ENCODE measurements at places on chromosomes 2 and 18. TPM values are rescaled to one million over a fixed set of nuclear protein-coding genes. Genes with fewer than 3 reads are reported as not detected.

- DNase-seq = no peak
- peaks cover 19% of the 10 kb centered on the region for H3K4me1 ChIP-seq
- H3K27ac ChIP-seq = no peak overlapping the region
- no peak overlapping the region for H3K4me3 ChIP-seq
- no peaks in the 10 kb centered on the region for H3K36me3 ChIP-seq
Observed at GRCh38 chr18:49961271-49961670, 147.9 kb upstream of the ACAA2 start.

DNA sequence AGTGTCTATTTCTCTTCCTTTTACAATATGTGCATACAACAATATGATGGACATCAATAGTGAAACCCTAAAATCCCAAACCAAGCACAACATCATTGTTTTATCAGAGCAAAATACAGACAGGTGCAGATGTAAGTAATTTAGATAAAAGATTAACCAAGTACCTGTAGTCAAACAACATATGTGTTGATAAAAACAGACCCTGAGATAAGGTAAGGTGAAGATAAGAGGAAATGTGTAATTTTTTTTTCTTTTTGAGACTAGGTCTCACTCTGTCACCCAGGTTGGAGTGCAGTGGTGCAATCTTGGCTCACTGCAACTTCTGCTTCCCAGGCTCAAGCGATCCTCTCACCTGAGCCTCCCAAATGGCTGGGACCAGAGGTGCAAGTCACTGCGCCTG lies 589.8 kb downstream of the PLCL1 start:
- no peaks in the 10 kb centered on the region for H3K4me1 ChIP-seq
- H3K27ac ChIP-seq = no peak overlapping the region
- DNase-seq = no peak
- H3K4me3 ChIP-seq = no peak overlapping the region

GRCh38 chr2:225117051-225117716 lies 74.9 kb upstream of the DOCK10 start:
- no peak overlapping the region for H3K27ac ChIP-seq
- H3K27me3 ChIP-seq = no peaks in the 10 kb centered on the region

The SKOR2 gene
- 0.38 TPM for total RNA-seq

DNA sequence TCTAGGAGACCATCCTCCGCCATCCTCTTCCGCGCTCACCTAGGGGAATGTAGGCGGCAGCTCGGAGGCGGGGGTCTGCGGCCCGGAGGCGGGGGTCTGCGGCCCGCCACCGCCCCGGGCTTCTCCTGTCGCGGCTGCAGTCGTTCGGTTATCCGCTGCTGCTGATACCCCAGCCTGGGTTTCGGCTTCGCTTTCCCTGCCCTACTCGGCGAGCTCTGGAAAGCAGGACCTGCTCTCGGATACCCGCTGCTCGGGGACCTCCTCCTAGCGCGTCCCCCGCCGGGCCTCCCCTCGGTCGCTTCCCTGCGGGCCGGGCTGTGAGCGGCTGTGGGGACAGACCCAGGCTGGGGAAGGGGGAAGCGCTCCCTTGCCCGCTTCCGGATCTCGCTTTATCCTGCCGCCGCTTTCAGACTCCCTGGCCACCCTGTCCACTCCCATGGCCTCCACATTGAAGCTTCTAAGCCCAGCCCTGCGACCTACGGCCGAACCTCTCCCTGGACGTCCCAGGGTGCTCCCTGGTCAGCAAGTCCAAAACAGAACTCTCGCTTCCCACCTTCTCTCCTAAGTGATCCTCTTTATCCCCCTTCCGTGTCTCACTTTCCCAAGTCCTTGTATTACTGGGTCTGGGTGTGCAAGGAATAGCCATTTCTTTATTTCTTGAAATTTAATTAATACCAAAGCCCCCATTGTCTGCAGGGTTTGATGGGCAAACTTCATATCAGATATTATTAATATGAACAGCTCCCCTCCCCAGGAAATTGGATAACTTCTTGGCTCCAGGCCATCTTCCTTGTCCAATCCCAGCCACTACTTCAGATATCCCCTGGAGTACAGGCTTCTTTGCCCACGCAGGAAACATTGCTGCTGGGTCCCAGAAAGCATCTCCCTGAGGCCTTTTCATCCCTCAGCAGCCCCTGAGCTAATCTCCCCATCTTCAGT lies 769 bp downstream of the FKBP1B start:
- H3K27me3 ChIP-seq = peaks cover 4% of the 10 kb centered on the region
- peaks cover 15% of the 10 kb centered on the region for H3K4me1 ChIP-seq
- peaks cover 10% of the 10 kb centered on the region for H3K36me3 ChIP-seq
- peak overlapping the region; percentile 69 for H3K4me3 ChIP-seq
- no peak overlapping the region for H3K27ac ChIP-seq

DNA sequence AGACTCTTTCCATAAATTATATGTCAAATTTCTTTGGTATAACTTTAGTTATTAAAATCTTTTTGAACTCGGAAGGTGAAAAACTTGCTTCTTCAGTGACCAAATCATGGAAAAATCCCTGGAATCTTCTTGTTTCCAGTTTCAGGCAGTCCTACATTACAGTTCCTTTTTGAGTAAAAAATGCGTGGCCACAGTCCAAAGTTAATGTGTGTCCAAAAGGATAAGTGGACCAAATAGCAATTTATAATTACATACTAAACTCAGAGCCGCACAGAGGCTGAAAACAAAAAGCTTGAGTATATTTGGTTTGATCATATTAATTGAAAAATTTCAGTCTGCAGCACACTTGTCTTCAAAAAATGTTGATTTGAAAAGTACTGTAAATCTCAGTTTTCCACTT lies 28.4 kb upstream of the DYNC2LI1 start:
- H3K27ac ChIP-seq = no peak overlapping the region
- no peaks in the 10 kb centered on the region for H3K36me3 ChIP-seq
- no peak for DNase-seq

GRCh38 chr2:233439191-233439590 lies 84.9 kb downstream of the DGKD start:
- no peak overlapping the region for H3K4me3 ChIP-seq
- H3K4me1 ChIP-seq = no peaks in the 10 kb centered on the region
- DNase-seq = no peak
- H3K27ac ChIP-seq = no peak overlapping the region
- H3K27me3 ChIP-seq = no peaks in the 10 kb centered on the region

DNA sequence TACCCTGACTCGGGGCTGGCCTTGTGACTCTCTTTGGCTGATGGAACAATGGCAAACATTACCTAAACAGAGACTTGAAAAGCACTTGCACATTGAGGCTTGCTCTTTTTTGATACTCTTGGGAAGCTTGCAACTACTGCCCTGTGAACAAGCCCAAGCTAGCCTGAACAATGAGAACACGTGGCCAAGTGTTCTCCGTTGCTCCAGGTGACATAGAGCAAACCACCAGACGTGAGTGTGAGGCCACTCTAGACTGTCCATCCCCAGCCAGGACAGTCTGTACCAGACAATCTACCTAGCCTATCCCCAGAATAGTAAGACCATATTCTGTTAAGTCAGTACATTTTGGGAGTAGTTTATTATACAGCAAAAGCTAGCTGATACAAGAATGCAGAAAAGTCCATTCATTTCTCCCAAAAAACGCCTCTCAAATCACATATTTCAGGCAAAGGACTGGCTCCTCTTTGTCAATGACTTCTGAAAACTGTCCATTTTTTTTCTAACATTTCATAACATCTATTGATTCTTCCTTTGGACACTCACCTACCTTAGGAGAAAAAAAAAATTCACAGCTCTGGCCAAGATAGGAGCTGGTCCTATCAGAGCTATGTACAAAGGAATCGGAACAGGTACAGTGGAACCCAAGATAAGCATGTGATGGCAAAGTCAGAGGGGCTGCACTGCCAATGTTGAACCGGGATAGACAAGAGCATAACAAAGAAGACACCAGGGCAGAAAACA lies 142.1 kb upstream of the PKDCC start:
- no peak for DNase-seq
- H3K4me3 ChIP-seq = no peak overlapping the region
- no peaks in the 10 kb centered on the region for H3K36me3 ChIP-seq
- H3K27me3 ChIP-seq = no peaks in the 10 kb centered on the region

DNA sequence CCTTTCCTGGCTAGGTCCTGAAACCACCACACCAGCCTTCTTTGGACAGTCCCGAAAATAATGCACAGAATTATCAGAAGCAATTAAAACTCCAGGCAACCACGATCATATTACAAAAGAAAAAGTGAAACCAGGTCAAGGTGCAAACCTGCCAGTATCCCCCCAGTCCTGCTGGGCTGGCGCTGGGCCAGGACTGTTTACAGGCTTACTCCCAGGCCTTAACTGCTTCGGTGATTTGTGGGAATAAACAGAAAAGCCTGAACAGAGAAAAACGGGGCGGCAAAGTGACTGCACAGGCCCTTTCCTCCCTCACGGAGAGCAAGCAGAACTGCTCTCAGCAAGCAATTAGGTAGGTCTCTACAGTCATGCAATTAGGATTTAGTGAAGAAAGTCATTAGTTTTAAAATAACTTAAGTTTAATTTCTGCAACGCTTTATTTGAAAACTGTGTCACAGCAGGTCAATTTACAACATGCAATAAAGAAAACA lies 1.3 kb downstream of the HDAC4 start:
- no peak overlapping the region for H3K27ac ChIP-seq
- no peaks in the 10 kb centered on the region for H3K36me3 ChIP-seq
- DNase-seq = no peak
- H3K4me3 ChIP-seq = peak overlapping the region; percentile 92

The C1QL2 gene
- not detected for total RNA-seq

The ESCO1 gene
- total RNA-seq = 19.3 TPM

DNA sequence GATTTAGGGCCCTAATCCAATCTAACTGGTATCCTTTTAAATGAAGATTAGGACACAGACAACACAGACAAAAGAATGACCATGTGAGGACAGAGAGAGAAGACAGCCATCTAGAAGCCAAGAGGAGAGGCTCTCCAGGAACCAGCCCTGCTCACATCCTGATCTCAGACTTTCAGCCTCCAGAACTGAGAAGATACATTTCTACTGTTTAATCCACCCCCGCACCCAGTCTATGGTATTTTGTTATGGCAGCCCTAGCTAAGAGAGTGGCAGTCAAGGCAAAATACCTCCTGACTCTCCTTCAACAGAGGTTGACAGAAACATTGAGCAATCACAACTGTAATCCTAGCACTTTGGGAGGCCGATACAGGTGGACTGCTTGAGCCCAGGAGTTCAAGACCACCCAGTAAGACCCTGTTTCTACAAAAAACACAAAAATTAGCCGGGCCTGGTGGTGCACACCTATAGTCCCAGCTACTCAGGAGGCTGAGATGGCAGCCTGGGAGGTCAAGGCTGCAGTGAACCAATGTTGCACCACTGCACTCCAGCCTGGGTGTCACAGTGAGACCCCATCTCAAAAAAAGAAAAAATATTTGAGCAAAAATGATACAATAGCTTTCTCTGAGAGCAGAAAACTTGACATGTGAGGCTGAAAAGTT lies 34.7 kb downstream of the WDR33 start:
- H3K36me3 ChIP-seq = peaks cover 3% of the 10 kb centered on the region
- H3K27ac ChIP-seq = peak overlapping the region; percentile 52
- DNase-seq = no peak
- H3K4me1 ChIP-seq = peaks cover 19% of the 10 kb centered on the region

The CD8A gene
- total RNA-seq = not detected

The RAB27B gene
- total RNA-seq = 0.41 TPM

The NGEF gene
- total RNA-seq = 1.4 TPM

The RFTN2 gene
- 27.2 TPM for total RNA-seq

DNA sequence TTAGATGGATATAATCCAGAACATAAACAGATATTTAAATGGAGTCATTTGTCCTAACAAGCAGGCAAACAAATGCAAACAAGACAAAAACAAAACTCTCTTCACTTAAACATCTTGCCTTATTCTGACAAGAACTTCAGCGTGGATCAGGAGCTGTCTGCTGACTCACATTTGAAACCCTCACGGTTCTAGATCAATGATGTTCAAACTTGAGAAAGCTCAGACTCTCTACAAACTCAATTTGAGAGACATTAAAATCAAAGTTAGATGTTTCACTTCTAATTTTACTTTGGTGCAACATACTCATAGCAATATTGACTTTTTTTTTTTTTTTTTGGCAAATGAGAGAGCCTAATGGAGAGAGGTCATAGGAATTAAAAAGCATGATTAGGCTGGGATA lies 362.8 kb upstream of the SLC14A2 start:
- no peak overlapping the region for H3K4me3 ChIP-seq
- H3K27ac ChIP-seq = no peak overlapping the region
- no peaks in the 10 kb centered on the region for H3K36me3 ChIP-seq

GRCh38 chr2:231297108-231297908 lies 98.2 kb upstream of the B3GNT7 start:
- no peaks in the 10 kb centered on the region for H3K27me3 ChIP-seq
- peak; percentile 74 for DNase-seq
- H3K4me3 ChIP-seq = no peak overlapping the region
- H3K36me3 ChIP-seq = peaks cover under 1% of the 10 kb centered on the region
- peaks cover 11% of the 10 kb centered on the region for H3K4me1 ChIP-seq

DNA sequence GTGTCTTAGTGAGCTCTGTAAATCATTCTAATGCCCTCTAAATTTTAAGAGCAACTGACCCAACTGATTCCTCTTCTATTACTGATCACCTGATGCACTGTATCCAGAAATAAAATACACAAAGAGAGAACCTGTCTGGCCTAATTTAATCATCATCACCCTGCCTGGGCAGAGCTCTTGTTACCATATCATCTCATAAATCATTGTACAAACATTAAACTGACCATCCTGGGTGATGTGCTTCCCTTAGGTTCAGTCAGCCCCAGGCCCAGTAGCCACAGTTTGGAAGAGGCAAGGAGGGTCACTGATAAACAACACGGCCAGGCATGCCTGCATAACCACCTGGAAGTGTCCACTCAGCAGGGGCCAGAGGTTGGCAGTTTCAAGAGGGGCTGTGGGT lies 22.7 kb upstream of the ACMSD start:
- DNase-seq = no peak
- H3K4me3 ChIP-seq = no peak overlapping the region
- H3K27me3 ChIP-seq = no peaks in the 10 kb centered on the region

The CFAP221 gene
- total RNA-seq = 1.1 TPM

DNA sequence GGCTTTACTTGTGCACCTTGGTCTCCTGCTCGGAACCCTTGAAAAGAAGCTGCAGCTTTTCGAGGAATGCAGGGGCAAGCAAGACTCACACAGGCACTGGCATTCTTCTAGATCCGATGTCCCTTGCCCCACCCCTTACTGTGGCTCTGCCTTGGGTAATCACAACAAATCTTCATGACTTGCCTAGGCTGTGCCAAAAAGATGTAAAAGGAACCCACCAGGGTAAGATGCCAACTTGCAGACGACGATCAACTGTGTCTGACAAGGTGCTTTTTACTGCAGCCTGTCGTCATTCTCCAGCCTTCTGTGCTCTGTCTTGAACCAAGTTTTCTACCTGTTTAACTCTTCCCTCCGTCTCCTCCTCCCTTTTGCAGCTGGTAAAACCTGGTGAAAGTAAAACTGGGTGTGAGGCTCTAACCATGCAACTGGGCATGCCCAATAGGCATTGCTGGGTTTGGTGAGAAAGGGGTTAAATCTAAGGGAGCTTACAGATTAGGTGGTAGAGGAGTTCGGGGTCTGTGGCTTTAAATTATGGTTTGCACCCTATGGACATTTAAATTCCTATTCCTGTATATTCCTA lies 909 bp upstream of the NRXN1 start:
- H3K27ac ChIP-seq = no peak overlapping the region
- peaks cover 3% of the 10 kb centered on the region for H3K27me3 ChIP-seq
- peak overlapping the region; percentile 67 for H3K4me3 ChIP-seq
- no peaks in the 10 kb centered on the region for H3K36me3 ChIP-seq

- no peak overlapping the region for H3K4me3 ChIP-seq
- H3K36me3 ChIP-seq = peaks cover 46% of the 10 kb centered on the region
- no peaks in the 10 kb centered on the region for H3K4me1 ChIP-seq
- H3K27ac ChIP-seq = no peak overlapping the region
- no peak for DNase-seq
Observed at GRCh38 chr2:74096052-74096451, 51.7 kb downstream of the BOLA3 start.

The ZBTB7C gene
- 0.67 TPM for total RNA-seq

The LINC00305 gene
- 16.4 TPM for total RNA-seq

Measured in endothelial cell (in vitro differentiated cells).